Stimulated activated CD4-positive, alpha-beta T cell treated with anti-CD3 and anti-CD28 coated beads, Interleukin-1b, Interleukin-23, amount 100 ng/mL, for 24 hours (primary cell): ENCODE measurements at places on chromosomes 11 and 22.

- DNase-seq, result no peak
Measured at GRCh38 chr11:19102521-19102900, 14.5 kb upstream of the ZDHHC13 start.

- no peak for DNase-seq
Measured at GRCh38 chr11:95892892-95893570, 30.9 kb downstream of the MTMR2 start.

GRCh38 chr22:46366327-46366731, 30.8 kb downstream of the TRMU start:
- no peak for DNase-seq

- DNase-seq, result no peak
Measured at GRCh38 chr11:29507376-29507775, 509.5 kb downstream of the KCNA4 start.

- DNase-seq, result no peak
Measured at GRCh38 chr22:32216911-32217310, 12.0 kb upstream of the RFPL2 start.

DNA sequence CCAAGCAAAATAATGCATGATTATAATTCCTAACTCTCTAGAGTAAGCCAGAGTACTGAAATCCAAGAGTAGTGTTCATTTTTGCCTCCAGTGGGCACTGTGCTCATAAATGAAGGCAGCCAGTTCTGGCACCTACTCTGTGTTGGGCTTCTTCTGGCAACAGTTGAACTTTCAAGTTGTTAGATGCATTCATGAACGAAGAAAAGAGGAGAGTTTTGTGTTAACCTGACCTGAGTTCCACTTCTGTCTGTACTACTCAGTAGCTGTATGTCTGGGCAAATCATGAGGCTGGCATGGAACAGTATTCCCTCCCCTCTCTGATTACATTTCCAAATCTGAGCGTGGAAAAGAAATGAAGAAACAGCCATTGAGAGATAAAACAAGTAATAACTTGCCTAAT, 20.3 kb upstream of the TENM4 start:
- DNase-seq, result no peak

GRCh38 chr22:50150161-50151129, 20.1 kb upstream of the PANX2 start:
- DNase-seq, result no peak

DNA sequence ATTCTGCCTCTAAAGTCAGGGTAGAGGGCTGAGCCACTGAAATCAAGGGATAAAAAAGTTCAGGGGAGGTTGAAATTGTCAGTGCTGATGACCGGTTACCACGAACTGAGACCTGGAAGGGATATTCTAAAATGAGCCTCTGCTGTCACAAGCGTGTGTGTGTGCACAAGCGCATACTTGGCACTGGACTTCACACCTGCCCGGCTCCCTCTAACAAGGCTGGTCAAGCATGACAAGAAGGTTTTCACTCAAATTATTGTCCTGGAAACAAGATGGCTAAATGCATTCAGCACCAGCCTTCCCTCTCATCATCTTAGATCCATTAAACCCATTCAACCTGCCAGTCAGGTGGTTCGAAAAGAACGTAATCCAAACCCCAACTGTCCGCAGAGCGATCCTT, 54.8 kb upstream of the CECR2 start:
- no peak for DNase-seq

GRCh38 chr11:1333860-1334259, 24.4 kb upstream of the TOLLIP start:
- no peak for DNase-seq

DNA sequence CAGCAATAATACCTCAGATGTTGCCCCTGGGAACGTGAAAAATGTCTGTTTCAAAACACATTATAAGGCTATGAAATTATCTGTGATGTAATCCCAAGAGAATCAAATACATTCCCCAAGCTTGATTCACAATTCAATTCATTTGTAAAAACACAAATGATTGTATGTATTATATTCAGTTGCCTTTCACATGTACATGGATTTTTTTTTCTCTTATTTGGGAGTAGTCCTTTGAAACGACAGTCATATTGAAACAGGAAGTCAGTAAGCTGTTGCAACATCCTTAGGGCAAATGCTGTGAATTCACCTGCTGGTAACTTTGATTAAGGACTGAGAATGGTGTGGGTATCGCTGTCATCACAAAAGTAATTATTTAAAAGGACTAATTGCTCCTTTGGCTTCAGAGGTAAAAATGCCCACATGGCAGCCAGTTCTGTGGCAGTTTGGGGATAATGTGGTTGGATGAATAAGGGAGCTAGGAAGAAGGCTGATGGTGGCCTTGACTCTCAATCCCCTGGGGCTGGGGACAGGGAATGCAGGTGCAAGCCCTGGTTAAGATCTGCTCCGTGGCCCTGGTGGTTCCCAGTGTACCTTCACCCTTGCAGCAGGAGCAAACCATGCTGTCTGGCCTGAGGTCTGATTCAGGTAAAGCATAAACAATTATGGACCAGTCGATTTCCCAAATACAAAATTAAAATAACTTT, 13.2 kb downstream of the EHF start:
- no peak for DNase-seq

DNA sequence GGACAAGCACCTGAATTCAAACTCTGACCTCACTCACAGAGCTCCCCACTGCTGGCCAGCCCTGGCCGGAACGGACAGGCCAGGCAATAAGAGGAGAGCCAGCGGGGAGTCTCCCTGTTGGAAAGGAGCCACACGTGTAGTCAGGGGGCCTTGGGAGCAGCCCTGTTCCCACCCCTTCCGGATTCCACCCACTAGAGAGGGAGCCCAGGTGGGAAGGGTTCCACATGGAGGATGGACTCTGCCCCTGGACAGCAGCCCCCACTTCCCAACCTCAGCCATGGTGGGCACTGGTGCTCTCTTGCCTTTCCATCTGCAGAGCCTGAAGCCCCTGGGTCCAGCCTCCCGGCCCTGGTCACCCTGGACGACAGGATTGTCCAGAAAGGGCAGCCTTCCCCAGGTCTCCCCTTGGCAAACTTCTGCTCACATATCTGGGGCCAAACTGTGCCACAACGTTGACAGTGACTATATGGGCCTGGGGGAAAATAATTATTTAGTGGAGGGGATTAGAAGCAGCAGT, 7.5 kb upstream of the APOBEC3A start:
- DNase-seq, result no peak

- no peak for DNase-seq
Measured at GRCh38 chr11:63862923-63863322, 24.0 kb downstream of the MARK2 start.

DNA sequence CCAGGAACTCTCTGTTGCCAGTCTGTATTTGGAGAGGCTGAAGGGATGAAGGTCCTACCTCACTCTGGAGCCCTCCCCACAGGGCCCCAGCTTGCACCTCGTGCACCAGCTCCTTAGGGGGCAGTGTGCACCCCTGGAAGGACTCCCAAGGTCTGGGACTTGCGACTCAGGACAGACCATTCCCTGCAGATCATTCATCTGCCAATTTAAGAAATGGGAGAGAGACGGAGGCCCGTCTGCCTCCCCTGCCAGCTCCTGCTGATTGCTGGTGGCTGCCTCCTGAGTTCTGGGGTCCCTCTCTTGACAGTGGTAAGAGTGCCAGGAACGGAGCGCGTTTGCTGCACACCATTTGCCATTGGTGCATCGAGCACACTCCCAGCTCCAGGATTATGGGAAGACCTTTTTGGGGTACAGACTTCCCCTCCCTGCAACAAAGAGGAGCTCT, 27.4 kb upstream of the MALAT1 start:
- DNase-seq, result no peak

GRCh38 chr11:70267405-70267950, 3.0 kb upstream of the PPFIA1 start:
- DNase-seq, result no peak

DNA sequence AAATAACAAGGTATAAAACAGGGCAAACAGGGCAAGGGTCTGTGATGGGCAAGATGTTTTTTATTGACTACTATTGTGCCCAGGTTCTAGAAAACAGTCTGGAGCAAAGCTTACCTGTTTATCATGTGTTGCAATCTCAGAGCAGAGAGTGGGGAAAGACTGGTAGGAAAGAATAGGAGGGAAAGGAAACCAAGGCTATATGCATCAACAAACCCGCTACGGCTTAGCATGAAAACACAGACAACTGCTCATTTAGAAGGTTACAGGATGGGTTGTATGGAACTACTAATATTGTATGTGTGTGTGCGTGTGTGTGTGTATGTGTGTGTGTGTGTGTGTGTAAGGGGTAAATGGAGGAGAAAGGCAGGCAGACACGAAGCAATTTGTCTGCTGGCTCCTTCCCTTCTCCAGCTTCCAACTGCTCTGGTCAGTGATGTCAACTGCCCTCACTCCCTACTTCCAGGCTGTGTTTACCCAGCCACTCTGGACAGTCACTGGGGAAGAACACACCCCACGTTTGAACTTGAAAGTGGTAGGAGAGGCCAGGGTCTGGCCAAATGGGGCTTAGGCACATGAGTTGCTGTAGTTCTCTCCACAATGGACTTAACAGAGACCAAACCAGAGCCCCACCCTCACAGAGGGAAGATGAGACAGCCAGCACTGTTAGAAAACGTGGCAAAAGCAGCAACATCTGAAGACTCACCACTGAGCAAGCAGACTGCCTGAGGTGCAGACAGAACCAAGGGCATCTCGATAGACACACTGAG, 47.0 kb downstream of the GAB2 start:
- no peak for DNase-seq

DNA sequence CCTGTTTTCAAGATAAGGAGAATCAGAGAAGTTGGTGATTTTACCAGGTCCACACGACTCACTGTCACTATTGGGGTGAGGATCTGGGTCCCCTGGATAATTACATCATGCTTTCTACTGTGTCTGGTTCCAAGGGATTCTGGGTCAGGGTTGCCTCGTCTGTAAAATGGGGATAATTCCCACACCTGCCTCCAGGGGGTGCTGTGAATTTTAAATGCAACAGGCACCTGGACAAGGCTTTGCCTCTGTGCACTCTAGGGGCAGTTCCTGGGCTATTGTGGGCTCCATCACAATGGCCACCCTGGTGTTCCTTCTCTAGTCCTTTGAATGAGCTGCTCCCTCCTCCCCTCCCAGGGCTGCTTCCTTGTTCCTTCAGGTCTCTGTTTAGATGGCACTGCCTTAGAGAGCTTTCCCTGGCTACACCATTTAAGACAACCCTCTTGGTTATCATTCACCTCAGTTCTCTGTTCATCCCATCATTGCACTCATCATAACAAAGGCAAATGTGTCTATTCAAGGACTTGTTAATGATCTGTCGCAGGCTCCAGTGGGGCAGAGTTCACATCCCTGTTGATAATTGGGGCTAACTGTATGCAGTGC, 178.6 kb downstream of the MIAT start:
- DNase-seq, result peak; percentile 27

DNA sequence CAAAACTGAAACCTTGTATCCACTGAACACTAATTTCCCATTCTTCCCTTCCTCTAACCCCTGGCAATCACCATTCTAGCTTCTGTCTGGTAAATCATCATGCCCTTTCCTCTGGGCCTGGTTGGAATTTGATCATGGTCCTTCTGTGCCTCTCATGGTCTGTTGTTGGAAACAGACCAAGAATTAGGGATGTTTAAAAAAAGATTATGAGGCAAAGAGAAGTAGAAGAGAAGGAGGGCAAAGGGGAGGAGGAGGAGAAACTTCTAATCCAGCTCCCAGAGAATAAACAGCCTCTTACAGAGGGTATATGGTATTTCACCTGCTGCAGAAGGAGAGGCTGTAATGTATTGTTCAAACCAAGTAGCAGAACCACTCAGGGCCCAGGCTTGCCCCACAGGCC, 10.6 kb downstream of the BCO2 start:
- DNase-seq, result no peak

DNA sequence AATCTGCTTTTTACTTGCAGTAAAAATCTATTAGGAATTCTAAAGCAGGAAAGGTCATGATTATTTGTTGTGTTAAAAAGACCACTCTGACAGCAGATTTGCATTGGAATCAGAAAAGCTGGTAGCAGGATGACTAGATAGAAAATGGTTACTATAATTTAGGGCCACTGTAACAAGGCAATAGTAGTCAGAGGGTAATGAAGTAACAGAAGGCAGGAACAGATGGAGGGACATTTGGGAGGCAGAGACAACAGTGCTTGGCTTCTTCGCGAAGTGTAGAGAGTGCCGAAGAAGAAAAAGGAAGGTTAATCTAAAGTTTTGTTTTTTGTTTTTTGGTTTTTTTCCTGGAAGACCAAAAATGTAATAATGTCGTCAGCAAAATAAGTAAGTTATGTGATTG, 129.8 kb upstream of the SLC5A12 start:
- DNase-seq, result no peak
